NCI-H1417 treated with DMSO at 0.1 percent for 48 hours (cell line): ENCODE measurements at places on chromosomes 4 and X.
A peak's percentile ranks its signal among the peaks of the same experiment; 100 is the strongest.

DNA sequence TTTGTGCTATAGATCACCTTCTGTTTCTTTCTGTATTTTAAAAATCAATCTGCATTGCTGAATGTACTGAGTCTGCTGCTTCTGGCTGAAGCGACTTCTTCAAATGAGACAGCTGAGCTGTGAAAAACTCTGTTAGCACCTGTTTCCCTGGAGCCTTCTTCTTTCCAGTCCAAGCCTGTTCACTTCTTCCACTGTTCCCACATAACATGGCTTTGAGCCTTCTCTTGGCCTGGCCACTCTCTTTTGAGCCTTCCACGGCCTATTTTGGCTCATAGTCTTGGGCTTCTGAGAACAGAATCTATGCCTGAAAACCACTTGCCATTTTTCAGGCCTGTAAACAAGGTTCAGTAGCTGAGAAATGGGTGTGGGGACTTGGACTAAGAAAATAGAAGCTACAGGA is 132.9 kb upstream of the IGFBP7 start:
- DNase-seq: no peak

DNA sequence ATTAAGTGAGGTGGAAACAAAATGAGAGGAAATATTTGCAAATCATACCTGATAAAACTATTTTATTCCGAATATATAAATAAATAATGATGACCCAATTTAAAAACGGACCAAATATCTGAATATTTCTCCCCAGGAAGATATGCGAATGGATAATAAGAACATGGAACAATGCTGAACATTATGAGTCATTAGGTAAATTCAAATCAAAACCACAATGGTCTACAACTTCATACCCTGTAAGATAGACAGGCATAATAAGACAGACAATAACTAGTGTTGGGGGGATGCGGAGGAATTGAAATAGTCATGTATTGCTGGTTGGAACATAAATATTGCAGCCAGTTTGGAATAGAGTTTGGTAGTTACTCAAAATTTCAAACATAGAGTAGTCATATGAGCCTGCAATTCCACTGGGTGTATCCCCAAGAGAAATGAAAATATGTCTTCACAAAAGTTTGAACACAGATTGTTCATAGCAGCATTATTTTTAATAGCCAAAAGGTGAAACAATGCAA is 47.6 kb upstream of the DRP2 start:
- no peak for DNase-seq

DNA sequence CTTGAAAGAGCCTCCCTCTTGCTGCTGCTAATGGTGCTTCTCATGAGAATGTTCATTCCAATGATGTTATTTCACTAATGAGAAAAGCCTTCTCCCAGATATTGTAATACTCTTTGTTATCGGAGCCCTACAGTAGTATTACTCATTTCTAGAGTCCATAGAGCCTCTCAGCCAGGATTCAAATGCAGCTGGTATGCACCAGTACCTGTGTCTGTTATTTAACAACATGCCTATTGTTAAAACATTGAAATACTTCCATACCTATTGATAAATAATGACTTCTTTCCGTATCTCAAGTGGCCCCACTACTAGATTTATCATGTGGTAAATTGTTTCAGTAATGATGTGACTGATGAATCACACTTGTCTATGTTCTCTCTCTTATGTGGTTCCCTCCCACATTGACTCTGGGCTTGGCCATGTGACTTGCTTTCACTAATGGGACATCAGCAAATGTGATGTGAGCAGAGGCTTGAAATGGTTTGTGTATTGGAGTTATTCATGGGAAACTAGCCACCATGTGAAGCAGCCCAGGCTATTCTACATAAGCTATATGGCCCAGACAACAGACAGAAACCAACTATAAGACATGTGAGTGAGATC is 207.6 kb downstream of the THOC2 start:
- DNase-seq: no peak

GRCh38 chr4:56979421-56980072 is 851 bp downstream of the POLR2B start:
- no peak for DNase-seq

- no peak for DNase-seq
These were observed 259.6 kb downstream of the UNC5C start for GRCh38 chr4:95289028-95289634.

- DNase-seq: no peak
These were observed 452.9 kb downstream of the DTHD1 start for GRCh38 chr4:36734334-36734733.

DNA sequence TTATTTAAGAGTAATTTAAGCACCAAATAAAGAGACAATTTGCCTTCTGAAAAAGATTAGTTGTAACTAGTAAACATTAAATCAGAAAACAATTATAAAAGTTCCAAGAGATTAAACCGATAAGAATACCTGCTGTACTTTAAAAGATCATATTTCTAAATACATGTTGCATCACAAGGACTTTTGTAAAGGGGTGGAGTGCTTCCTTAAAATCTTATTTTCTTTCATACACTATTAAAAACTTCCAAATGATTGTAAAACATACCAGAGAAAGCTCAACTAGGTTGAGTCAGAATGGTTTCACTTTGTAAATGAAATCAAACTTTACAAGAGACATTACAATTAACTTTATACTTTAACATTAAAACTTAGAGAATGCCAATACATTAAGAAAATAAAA is 41.8 kb downstream of the ACSL4 start:
- DNase-seq: no peak

DNA sequence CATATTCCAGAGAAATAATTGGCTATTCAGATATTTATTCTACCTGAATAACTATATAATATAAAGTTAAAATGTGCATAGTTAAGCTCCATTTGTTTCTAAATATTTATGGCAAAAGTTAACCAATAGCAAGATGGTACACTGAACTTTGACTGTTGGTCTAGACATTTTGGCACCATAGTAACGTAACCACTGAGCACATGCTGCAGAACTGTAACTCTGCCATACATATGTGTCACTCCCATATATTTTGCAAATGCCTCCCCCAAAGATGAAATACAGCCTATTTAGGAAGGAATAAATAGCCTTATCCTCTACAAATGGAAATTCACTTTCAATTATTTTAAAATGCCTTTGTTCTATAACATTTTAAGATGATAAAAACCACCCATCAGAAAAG is 424.9 kb downstream of the CENPC start:
- DNase-seq: no peak

DNA sequence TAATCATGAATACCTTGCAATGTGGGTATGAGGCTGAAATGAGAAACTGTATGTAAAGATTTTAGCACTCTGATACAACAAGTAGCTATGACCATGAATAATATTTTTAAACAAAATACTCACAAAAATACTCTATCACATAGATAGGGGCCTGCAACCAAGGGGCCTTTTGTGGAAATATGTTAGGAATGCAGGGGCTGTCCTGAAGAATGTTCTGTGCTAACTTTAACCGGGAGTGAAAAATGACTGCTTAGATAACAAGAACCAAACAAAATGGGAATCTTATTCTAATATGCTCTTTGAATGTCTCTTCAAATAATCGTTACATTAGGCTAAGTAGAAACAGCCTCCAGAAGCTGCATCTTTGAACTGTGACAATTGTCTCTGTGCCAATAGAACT is 37.9 kb upstream of the GYPA start:
- no peak for DNase-seq

- no peak for DNase-seq
These were observed 24.5 kb upstream of the SPP1 start for GRCh38 chr4:87950936-87951511.

DNA sequence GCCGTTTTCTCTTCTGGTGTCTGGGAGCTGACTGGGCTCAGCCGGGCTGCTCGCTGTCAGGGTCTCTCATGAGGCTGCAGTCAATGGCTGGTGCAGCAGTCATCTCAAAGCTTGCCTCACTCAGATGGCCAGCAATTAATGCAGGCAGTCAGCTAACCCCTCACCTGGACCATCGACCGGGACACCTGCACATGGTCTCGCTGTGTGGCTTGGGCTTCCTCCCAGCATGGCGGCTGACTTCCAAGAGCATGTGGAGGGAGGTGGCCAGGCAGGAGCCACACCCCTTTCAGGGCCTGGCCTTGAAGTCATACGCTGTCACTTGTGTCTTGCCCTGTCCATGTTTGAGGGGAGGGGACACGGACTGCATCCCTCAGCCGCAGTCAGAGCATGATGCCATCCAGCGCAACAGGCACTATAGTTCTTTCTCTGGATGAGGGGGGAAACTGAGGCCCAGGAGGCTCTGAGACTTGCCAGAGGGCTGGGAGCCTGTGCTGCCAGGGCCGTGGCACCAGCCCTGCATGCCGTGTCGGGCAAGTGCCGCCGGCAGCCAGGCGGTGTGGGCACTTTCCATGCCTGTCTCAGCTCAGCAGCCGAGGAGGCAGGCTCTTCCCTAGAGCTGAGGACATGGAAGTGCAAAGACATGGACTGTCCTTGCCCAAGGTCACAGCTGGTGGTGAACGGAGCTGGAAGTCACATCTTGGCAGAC is 201.8 kb downstream of the AFAP1 start:
- DNase-seq: no peak

GRCh38 chr4:130563185-130563888 is 1467.4 kb downstream of the C4orf33 start:
- no peak for DNase-seq

DNA sequence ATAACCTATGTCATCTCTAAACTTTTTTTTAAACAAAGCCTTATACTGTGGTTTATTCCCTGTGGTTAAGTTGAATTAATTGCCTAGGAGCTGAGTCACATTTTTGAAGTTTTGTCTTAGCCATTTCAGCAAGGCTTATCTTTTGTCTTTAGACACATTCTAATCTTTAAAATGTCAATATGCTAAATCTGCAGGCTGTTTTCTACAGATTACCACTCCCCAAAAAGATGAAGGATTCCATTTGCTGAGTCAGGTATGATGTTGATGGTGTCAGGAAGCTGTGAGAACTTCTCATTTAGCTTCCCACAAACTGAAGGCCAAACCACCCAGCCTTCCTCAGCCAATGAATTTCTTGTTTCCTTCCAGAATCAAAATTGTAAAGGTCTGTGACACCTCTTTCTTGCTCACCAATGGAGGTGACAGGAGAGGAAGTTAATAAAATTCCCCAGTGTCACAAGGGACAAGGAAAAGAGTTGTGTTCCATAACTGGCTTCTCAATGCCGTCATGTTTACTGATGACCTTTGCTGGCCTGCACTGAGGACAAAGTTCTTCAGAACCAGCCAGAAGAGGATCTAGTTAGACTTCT is 3.7 kb upstream of the CXCL6 start:
- no peak for DNase-seq

GRCh38 chrX:72306085-72306801 is 529 bp upstream of the CITED1 start:
- no peak for DNase-seq

DNA sequence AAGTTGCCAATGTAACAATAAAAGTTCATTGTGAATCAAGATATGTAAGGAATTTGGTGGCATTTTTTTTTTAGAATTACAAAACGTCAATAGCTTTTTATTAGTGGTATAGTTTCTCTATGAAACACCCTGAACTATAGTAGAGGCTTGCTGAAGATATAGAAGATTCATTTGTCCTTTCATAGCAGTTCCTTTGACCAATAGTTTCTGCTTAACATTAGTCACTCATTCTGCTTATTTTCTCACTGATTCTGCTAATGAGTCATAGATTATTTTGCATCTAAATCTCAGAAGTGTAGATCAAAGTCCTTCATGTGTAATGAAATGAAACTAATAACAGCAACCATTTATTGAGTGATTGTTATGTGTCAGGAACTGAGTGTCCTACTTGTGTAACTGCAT is 205.0 kb upstream of the TET2 start:
- DNase-seq: no peak

- no peak for DNase-seq
These were observed 18.3 kb upstream of the HUWE1 start for GRCh38 chrX:53704854-53705253.

- DNase-seq: no peak
These were observed 68.5 kb upstream of the HMX1 start for GRCh38 chr4:8939840-8940742.

GRCh38 chr4:147194604-147195003 is 248.9 kb upstream of the TTC29 start:
- no peak for DNase-seq

DNA sequence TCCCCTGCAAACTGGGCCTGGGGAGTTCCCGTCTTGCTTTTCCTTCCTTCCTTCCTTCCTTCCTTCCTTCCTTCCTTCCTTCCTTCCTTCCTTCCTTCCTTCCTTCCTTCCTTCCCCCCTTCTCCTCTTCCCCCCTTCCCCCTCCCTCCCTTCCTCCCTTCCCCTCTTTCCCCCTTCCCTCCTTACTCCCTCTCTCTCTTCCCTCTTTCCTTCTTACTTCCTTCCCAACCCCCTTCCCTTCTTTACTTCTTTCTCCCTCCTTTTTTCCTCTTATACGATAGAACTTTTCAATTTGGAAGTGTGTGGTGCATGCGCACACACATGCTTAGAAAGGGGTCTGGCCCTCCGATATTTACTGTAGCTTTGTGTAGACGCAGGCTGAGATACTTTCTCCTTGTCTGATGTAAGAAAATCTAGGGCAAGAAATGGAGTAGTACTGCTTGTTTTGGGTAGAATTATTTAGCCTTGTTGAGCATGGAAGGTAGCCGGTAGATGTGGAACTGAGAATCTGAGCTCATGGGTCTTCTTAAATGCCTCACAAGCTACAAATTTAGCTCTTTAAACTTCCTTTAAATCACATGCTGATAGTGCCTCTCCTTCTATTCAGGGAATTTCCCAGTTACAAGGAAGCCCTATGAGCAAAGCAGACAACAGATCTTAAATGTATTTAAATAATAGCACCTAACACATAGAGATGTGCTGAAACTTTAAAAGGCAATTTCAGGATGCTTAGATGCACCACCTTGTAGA is 189.6 kb downstream of the GPAT3 start:
- no peak for DNase-seq

DNA sequence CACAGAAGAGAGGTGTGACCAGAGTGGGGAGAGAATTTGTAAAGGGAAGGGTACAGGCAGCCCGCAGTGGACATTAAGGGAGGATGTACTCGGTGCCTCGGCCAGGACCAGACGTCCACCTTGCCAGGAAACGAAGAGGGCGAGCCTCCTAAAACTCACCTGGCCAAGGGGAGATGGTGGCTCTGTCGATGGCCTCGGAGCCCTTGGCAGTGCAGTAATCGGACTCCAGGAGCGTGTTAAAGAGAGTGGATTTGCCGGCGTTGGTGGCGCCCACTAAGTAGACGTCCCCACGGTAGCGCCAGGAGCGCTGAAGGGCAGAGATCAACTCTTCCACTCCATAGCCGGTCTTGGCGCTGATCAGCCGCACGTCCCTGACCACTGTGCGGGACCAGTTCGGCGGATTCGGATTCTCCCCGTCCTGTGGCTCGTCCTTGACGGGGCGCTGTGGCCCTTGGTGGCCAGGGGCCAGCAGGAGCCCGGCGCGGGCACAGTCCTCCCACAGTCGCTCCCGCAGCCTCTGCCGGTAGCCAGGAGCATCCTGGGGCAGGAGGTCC is 1.0 kb downstream of the NOA1 start:
- DNase-seq: no peak

- no peak for DNase-seq
These were observed 153.0 kb upstream of the SCML1 start for GRCh38 chrX:17584248-17584681.

GRCh38 chrX:114075073-114075673 is 508.7 kb upstream of the HTR2C start:
- DNase-seq: no peak

DNA sequence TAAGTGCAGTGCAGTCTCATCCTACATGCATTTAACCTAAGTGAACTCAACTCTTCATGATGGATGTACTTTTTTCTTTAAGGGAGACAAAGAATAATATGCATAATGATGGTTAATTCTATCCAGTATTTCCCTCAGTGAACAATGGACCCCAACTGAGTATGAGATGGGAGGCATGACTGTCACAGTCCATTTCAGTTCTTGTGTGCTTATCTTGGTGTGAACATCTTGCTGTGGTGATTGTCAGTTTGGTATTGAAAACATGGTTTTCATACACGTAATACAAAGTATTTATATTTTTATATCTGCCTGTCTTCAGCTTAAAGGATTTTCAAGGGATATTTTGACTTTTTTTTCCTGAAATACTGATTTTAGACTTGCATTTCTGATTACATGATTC is 72.0 kb upstream of the NDUFC1 start:
- DNase-seq: peak; percentile 1
